ENCODE measurements at places on chromosomes 5 and 9.
A peak's percentile ranks its signal among the peaks of the same experiment; 100 is the strongest.

- no peak for DNase-seq
Observed at GRCh38 chr5:112824197-112824596, 36.9 kb upstream of the SRP19 start.

GRCh38 chr9:105296877-105297287, 52.4 kb downstream of the SLC44A1 start:
- DNase-seq, result no peak

- DNase-seq, result no peak
Observed at GRCh38 chr9:12060067-12060466, 633.1 kb upstream of the TYRP1 start.

DNA sequence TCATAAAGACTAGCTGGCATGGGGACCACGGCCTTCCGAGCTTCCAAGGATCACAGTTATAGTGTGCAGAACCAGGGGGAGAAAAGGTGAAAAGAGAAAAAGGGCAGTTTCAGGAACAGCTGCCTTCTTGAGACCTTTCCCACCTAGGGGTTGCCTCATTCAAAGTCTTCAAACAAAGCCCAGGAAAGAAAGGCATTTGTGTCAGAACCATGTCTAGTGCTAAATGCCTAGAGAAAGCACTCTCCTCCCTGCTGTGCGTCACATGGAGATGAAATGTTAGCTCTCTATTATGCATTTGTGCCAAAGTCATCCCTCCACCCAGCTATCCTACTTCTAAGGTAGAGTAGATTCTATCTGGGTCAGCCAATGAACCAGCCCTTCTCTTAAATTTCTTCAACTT, 1037.3 kb upstream of the WWC1 start:
- no peak for DNase-seq

DNA sequence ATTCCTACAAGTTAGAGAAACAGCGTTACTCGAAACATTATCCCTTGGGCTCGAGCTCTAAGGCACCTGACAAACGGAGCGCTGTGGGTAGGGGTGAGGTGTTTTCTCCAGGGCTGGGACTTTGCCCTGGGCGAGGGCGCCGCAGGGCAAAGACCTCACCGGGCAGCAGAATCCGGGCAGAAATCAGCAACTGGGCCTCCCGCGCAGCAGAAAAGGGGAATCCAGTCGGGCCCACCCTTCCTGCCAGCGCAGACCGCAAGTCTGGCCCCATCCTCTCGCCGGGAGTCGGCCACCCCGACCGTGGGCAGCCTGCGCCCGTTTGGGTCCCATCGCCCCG, 430 bp upstream of the MSH3 start:
- no peak for DNase-seq

GRCh38 chr9:115591584-115591984, 473.6 kb upstream of the TNC start:
- DNase-seq, result no peak

DNA sequence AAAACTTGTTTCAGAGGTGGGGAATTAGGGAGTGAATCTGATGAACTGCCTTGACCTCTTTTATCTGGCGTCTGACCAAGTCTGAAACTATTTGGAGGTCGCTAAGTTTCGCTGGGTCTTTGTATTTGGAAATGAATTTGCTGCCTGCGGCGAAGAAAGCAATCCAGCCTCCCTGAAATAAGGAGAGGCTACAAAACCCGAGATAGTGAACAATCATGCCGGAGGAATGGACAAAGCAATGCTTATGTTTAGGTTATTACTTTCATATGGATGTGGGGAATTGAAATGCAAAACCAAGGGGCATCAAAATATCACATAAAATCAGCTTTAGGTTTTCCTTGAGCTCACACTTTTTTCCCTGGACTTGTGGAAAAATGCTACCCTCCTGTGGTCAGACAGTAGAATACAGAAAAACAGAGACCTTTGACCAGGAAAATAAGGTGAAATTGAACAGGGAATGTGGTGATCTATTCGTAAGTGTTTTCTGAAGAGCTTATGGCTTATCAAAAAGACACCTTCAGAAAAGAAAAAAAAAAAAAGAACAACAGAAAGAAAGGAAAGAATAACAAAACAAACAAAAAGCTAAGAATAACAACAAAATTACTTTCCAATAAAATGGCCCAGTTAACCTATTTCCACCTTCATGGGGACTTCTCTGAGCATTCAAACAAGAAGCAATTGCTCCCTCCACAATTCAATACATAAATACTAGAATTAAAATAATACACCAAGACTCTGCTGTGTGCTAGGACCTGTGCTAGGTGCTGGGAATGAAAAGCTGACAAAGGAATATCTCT, 68.6 kb upstream of the DPYSL3 start:
- no peak for DNase-seq

DNA sequence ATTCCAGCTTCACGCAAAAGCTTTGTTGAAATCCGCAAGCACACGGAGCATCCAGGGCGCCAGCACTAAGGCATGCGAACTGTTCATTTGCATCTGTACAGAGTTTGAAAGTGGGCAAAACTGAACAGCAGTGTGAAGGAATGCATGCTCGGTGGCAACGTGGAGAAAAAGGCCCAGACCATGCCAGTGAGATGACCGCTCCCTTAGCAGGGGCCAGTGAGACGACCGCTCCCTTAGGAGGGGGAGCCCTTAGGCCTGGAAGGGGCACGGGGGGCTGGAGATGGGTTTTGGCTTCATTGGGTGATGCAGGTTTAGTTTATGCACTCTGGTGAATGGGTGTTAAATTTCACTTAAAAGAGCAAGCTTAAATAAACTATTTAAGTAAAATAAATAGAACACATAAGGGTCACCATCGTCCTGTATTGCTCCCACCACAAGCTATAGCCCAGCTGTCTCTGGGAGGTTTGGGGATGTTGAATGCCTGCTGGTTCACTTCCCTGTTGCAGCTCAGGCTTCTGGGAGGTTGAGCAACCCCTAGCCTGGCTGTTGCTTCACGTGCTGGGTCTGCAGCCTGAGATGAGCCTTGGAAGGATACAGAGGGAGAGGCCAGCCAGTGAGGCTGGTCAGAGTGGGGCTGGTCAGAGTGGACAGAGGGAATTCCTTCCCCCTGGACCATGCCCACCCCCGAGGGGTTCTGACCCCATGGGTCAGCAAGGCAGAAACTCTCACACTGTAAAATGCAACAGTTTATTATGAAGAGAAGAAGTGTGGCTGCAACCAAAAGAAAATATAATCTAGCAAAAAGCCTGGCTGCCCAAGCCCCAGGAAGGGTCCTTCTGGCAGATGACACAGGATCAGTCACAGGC, 4.6 kb upstream of the FCN1 start:
- DNase-seq, result no peak

GRCh38 chr9:133351908-133352634, 4.1 kb downstream of the RPL7A start:
- peak; percentile 21 for DNase-seq

DNA sequence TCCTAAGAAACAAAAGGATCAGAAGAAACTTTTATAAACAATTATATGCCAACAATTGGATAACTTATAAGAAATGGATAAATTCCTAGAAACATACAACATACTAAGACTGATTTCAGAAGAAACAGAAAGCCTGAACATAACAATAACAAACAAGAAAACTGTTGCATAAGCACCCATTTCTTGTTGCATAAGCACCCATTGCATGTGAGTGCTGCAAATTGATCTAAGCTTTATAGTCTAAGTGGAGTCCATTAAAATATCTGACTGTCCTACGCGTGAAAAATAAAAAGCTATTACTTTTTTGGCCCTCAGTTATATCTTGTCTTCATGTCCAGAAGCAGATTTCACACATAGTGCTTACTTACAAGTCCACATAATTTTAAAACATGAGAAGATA, 19.3 kb downstream of the TYRP1 start:
- no peak for DNase-seq

- DNase-seq, result no peak
Observed at GRCh38 chr5:72661405-72661804, 154.2 kb upstream of the ZNF366 start.

DNA sequence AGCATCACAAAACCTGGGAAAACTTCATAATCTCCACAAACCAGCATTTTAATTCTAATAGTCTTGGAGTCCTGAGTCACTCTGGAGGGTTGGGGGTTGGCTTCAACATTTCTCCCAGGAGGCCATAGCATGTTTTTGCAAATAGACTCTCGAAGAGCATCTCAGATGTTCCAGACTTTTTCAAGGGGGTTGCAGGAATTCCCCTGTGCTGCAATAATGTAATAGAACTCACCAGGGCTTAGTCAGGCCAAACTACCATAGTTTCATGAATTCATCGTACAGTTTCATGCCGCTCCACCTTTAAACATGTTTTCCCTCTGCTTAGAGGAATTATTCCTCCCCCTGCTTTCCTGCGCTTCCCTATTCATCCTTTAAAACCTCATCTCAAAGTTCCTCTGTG, 499.5 kb upstream of the KLF4 start:
- DNase-seq, result no peak

- no peak for DNase-seq
Observed at GRCh38 chr5:81855591-81855990, 104.7 kb upstream of the SSBP2 start.

DNA sequence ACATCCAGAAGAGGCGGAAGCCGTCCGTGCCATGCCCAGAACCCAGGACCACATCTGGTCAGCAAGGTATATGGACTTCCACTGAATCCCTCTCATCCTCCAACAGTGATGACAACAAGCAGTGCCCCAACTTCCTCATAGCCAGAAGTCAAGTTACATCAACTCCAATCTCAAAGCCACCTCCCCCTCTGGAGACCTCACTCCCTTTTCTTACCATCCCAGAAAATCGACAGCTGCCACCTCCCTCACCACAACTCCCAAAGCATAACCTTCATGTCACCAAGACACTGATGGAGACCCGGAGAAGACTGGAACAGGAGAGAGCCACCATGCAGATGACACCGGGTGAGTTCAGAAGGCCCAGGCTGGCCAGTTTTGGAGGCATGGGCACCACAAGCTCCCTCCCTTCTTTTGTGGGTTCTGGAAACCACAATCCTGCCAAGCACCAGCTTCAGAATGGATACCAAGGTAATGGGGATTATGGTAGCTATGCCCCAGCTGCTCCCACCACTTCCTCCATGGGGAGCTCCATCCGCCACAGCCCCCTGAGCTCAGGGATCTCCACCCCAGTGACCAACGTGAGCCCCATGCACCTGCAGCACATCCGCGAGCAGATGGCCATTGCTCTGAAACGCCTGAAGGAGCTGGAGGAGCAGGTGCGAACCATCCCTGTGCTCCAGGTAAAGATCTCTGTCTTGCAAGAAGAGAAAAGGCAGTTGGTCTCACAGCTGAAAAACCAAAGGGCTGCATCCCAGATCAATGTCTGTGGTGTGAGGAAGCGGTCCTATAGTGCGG, 130.3 kb upstream of the DMRT1 start:
- no peak for DNase-seq

DNA sequence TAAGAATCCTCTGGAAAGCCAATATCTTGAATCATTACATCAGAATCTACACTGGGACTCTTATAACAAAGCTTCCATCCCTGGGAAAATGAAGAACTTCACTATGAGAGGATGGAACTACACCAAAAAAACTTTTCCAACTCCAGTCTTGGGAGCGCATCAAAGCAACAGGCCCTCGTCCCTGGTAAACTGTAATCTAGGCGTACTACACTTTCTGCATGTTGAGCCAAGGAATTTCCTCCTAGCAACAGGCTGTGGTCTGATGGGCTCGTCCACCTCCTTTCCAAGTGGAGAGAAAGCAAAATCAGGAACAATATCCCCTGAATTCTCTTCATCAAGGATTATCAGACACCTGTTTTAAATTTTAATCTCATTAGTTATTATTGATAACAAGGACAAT, 94.1 kb downstream of the NFIB start:
- no peak for DNase-seq

GRCh38 chr5:79932510-79933504, 58.3 kb downstream of the MTX3 start:
- DNase-seq, result no peak

DNA sequence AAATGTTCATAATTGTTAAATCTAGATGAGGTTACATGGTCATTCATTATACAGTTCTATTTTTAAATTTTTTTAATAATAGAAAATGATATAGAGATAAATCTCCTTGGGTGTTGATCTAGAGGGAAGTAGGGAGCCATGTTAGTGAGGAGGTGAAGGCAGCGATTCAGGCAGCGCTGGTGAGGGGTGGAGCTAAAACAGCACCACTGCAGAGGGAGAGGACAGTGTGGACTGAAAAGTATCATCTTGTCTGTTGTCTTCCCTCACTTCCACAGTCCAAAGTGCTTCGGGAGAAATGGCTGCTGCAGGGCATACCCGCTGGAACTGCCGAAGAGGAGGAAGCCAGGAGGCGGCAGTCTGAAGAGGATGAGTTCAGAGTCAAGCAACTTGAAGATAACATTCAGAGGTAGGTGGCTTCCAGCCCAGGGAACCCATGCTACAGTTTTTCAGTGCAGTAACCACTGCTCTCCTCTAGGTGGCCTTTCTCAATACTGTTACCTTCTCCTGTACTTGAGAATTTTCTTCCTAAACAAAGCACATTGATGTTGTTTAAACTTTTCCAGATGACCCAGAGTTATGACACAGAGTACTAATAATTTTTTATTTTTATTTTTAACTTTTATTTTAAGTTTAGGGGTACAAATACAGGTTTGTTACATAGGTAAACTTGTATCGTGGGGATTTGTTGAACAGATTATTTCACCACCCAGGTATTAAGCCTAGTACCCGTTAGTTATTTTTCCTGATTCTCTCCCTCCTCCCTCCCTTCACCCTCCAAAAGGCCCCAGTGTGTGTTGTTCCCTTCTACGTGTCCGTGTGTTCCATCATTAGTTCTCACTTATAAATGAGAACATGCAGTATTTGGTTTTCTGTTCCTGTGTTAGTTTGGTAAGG, 100.5 kb downstream of the PALM2AKAP2 start:
- peak; percentile 41 for DNase-seq

GRCh38 chr9:37386988-37387387, 35.5 kb upstream of the GRHPR start:
- no peak for DNase-seq

GRCh38 chr5:16757989-16758501, 141.2 kb upstream of the RETREG1 start:
- DNase-seq, result no peak

- no peak for DNase-seq
Observed at GRCh38 chr5:5671823-5672222, 249.3 kb downstream of the ICE1 start.

- no peak for DNase-seq
Observed at GRCh38 chr5:146015001-146015400, 78.6 kb downstream of the SH3RF2 start.

All from CD4-positive, alpha-beta T cell treated with Interleukin-2 at 100 ng/mL for 4 hours (primary cell).